NCI-H1694 (cell line): ENCODE measurements at places on chromosomes 3 and 15.
A peak's percentile ranks its signal among the peaks of the same experiment; 100 is the strongest.

DNA sequence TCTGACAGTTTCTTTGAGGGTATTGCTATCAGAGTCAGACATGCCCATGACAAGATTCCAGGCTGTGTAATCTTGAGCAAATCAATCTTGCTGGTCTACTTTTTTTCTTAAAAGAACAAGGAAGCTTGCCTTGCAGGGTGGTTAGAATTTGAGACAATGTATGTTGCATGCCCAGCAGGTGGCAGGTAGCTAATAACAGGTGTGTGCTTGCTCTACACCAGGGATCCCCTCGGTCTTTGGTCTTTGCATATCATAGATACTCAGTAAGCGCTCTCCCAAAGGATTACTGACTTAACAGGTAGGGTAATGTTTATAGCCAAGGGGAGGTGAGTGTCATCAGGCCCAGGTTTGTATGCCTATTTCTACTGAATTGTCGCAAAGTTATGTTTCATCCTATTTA, 37.3 kb downstream of the CACNA1D start:
- DNase-seq, result no peak

DNA sequence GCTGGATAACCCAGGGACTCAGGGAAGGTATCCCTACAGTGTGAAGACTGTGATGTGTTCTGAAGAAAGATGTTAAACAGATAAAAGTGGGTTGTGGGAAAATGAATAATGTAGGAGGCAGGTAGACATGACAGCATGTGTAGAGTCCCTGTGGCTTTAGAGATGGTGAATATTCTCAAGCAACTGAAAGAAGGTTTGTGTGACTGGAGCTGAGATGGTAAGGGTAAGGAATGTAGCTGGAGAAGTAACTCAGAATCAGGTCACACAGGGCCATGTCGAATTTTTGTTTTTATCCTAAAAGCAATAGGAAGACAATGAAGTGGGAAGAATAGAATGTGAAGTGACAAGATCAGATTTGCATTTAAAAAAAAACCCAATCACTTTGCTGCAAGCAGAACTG, 53.7 kb upstream of the TRPC1 start:
- no peak for DNase-seq

GRCh38 chr3:14520149-14520548, 20.0 kb downstream of the GRIP2 start:
- no peak for DNase-seq

DNA sequence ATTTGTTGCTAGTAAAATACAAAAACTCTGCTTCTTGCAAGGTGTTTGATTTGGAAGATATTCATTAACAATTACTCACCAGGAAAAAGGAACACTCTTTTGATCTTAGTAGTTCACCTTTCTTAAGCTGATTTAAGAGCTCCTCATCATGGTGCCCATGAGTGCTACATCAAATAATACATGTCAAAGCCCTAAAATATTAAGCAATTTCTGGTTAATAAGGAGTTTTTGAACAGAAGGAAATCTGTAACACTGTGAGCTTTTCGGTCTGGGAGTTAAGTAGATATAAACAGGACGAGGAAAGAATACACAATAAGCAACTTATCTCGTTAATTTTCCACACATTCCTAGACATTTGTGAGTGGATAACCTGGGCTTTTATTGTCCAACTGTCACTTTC, 83.9 kb upstream of the DCBLD2 start:
- no peak for DNase-seq

DNA sequence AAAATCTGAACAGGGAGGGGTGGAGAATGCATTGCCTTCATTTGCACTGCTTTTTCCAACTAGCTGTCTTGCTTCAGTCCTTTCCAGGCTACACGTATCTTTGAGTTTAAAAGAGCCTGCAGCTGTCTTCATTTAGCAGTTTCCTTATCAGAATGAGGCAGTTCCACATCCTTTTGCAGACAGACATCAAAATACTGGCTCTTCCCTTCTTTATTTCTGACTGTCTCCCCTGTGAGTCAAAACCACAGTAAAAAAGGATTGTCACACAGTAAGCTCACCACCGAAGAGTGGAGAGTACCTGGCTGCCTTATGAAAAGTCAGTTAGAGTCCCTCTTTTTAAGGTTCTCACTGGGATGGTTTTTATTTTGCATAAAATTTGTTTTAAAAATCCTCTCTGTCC, 205.5 kb upstream of the CD96 start:
- DNase-seq, result no peak

DNA sequence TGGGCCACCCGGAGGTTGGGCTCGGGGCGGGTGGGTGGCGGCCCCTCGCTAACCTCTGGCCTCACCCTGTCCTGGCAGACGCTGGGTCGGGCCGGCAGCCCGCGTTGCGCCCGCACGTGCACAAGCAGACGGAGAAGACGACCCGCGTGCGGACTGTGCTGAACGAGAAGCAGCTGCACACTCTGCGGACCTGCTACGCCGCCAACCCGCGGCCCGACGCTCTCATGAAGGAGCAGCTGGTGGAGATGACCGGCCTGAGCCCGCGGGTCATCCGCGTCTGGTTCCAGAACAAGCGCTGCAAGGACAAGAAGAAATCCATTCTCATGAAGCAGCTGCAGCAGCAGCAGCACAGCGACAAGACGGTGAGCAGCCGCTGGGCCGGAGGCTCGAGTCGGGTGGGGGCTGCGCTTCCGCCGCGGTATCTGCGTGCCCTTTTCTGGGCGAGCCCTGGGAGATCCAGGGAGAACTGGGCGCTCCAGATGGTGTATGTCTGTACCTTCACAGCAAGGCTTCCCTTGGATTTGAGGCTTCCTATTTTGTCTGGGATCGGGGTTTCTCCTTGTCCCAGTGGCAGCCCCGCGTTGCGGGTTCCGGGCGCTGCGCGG, 3.7 kb downstream of the ISL2 start:
- DNase-seq, result no peak

DNA sequence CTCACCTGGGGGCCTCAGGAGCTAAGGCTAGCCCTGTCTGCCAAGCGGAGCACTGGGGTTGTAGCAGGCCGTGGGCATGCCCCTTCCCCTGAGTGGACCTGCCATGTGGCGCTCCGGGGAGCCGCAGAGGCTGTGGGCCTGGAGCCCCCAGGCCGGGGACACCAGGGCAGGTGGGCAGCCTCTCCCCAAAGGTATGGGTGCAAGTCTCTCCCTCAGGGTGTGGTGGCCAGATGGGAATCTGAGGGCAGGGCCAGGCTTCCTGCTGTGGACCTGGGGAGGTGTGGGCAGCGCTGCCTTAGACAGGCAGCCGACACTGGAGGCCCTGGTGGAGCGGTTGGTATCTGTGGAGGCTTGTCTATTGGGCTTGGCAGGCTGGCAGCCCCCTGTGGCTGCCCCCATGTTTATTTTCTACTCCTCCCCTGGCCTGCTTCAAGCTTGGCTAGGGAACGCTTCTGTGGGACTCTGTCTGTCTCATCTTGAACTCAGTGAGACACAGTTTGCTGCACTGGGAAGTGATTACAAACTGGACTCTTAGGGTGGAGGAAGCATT, 5.9 kb downstream of the ACVR2B start:
- DNase-seq, result no peak

GRCh38 chr3:174957551-174958001, 98.4 kb downstream of the NAALADL2 start:
- no peak for DNase-seq

DNA sequence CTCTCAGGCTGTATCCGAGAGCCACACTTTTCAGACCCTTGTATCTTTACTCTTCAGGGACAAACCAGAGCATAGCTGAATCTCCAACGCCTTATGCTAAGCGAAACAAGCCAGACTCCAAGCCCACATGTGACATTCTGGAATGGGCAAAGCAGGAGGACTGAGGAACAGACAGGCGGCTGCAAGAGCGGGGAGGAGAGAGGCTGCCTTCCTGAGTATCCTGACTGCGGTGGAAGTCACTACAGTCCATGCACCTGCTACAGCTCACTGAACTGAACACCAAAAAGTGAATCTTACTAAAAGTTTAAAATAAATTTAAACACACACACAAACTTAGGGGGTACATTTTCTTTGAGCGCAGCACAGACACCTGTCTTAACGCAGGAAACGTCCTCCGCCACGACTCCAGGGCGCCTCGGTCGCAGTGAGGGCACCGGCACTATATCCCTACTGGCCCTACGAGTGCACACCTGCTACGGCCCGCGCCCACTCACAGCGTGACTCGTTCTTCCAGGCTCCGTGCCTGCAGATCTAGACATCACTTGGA, 1.4 kb downstream of the CYFIP1 start:
- DNase-seq, result no peak

DNA sequence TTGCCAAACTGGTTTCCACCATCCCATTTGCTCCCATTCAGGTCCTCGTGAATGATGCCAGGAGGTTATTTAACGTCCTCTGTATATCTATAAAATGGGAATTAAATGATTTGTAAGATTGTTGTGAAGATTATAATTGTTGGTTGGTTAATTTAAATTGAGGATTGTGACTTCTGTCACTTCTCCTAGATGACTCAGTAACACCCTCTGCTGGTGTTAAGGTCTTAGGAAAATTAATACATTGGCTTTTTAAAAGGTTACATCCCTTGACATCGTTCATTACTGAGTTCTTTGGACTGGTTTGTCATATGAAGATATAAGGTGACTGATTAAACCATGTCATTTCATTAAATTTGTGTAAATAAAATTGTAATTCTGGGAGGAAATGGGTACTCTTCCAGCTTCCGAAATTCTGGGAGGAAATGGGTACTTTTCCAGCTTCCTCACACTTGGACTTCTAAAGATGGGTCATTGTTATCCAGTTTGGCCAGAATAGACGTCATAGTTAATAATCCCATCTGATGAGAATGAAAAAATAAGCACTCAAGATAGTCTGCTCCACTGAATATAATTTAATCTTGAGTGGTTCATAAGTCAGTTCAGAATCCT, 33.3 kb upstream of the PAQR5 start:
- DNase-seq, result peak; percentile 22

DNA sequence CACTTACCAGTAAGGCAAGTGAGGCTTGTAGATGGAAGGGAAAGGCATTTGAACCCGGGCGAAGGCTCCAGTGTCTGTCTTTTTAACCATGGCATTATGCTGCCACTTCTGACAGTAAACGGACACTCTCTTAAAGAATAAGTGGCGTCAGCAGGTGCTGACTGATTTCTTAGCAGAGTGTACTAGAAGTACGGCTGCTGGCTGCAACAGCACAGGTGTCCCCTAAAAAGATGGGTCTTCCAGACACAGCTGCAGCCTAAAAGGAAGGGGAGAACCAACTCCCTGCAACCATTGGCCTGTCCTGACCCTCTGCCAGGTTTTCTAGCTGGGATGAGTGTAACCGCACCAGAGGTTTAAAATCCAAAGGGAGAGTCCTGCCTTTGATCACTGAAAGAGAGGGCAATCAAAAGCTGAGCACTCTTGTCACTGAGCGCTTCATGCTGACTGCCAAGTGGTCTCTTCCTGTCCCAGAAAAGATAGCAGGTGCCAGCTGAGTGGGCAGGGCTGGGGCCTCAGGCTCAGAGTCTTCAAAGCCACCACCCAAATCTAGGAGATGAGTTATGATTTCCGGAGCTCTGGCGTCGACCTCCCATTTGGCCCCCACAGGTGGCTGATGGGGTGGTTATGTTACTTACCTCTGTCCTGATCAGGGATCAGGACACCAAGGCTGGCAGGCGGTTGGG, 255.8 kb downstream of the SLCO3A1 start:
- no peak for DNase-seq
